NCI-H1048 (cell line): ENCODE measurements at places on chromosomes 6 and 20.

DNA sequence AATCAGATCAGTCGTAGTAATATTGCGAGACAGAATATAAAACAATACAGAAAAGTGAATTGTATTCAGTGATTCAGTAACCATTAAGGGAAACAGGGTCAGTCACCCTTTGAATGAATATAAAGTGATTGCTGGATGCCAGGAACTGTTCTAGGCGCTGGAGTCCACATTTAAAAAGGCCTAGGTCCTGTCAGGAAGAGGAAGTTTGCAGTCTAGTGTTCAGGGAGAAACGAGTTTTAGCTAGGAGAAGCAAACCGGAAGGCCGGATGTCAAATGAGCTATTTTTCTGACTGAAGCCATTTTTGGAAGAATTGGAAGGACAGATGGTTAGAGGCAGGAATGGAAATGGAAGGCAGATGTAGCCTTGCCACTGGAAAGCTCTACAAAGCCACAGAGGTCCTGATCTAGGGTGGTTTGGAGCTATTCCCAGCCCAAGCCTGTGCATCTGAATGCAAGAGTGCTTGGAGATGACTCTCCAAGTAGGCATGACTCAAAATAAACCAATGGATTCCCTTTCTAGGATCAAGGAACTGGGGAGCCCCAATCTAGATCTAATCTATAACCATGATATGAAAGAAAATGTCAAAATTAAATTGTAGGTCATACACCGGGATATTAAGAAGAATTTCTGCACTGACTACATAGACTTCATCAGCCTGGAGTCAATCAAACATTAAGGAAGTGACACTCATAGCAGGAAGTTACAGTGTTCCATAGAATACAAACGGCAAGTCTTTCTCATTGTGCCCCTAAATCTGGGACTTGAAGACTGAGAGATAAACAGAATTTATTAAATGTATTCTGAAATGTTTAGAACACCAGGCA, 36.8 kb upstream of the CDKAL1 start:
- no peak for DNase-seq

DNA sequence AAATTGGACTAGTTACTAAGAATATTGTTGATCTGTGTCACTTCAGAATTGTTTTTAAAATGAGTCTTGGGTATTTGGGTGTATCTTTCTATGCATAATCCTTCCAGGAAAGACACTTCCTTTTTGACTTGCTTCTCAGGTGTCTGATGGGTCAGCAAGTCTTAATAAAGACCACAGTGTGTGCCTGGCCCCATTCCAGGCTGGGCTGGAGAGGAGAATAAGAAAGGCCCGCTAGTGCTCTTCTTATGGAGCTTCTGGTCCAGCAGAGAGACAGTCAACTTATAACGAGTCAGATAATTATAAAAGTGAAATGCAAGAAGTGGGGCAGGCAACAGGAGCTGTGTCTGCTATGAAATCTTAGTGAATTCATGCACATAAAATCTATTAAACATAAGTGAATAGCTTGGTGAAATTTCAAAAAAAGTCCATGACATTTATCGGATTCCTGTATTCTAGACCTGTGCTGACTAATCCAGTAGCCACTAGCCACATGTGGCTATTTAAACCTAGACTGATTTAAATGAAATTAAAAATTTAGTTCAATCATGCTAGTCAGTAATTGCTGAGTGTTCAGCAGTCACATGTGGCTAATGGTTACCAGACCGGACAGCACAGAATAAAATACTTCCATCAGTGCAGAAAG, 42.6 kb downstream of the RNF144B start:
- DNase-seq, result no peak

GRCh38 chr6:12403947-12404647, 113.9 kb downstream of the EDN1 start:
- no peak for DNase-seq

GRCh38 chr6:36113703-36114102, 16.6 kb upstream of the MAPK13 start:
- DNase-seq, result no peak

DNA sequence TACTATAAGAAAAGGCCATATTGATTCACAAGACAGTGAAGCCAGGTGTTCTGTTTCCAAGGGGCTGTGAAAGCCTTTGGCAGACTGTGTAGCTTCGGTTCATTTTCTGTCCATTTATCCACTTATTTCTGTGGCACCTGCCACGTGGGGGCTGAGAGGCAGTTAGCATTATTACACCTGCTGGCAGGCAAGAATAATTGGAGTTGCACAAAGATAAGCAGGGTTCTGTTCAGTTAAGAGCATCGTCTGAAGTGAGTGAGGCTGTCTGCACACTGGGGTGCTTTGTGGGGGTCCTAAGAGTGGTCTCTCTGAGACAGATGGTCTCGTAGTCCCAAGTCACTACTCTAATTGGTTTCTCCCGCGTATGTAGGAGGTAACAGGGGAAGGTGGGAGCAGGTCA, 60.6 kb upstream of the CCN6 start:
- no peak for DNase-seq

DNA sequence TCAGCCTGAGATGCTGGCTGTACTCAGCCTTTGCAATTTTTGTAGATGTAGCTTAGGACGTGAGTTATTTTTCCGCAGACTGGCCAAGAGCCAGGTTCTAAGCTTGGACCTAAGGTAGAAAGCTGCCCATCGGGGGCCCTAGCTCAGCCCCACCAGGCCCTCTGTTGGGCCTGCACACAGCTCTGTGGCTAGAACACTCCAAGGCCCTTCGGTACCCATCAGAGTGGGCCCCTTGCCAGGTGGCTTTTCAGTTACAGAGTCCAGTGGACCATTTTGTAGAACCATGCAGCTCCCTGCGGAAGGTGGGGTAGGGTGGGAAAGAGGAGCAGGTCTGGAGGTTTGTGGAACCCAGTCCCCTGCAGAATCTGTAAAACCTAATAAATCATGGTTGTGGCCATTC, 22.6 kb downstream of the UCKL1 start:
- no peak for DNase-seq

DNA sequence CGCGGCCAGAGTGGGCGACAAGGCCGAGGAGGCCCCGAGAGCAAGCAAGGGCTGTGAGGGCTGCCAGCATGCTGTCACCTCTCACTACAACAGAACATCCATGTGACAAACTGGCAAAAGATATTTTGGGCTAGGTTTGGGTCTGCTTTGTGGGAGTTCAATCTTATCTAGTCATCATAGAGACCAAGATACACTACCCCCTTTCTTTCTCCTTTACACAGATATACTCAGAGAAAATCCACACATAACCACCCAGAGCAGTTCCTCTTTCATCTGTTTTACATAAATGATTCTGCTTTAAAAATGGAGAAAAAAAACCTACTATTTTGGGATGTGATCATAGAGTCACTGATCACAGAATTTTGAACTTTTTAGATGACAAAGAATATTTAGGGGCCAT, 16.8 kb downstream of the SOX4 start:
- no peak for DNase-seq
